Activated CD4-positive, CD25-positive, alpha-beta regulatory T cell (primary cell): ENCODE measurements at places on chromosomes 4 and X.

DNA sequence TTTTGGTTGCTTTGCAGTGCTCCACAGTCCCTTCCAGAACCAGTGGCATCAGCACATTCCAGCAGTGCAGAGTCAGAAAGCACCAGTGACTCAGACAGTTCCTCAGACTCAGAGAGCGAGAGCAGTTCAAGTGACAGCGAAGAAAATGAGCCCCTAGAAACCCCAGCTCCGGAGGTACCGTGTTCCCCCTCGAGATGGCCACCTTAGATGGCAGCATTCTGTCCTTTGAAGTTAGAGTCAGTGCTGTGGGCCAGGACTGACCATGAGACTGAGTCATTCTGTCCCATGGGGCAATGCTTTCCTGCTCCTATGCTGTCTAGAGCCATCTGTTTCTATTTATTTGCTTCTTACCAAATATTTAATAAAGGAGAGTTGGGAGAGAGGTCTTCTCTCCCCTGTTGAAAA lies 112.3 kb downstream of the KLHL8 start:
- DNase-seq: no peak

- DNase-seq: no peak
These were observed 105.8 kb downstream of the RNF150 start for GRCh38 chr4:141027421-141027820.

DNA sequence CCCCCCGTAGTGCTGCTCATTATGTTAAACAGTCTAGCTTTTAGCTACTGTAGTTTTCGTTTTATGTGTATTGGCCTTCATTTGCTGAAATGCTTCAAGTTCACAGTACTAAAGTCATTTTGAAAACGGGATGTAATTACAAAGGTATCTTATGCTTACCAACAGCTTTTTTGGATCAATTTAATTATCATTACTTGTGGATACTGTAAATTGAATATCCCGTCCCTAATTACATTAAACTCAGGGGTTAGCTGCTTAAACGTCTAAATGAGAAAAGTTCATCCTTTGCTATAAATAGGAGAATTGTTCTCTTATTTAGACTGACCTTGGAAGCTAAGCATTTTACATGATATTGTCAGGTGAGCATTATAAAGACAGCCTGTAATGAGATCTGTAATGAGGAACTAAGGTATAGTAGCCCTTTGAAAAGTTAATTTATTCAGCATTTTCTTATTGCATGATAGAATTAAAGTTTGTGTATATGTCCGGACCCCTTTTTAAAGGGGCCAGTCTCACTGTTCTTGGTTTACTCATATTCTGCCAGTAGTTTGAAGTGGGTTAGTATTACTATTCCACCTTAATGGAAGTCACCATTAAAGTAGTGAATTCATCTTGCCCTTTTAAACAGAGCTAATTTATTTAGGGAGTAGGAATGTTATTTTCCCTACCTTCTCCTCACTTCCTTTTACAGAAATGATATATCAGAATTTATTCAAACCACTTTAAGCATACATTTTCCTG lies 252.6 kb downstream of the TENM3 start:
- DNase-seq: no peak

- DNase-seq: no peak
These were observed 859.5 kb downstream of the STIM2 start for GRCh38 chr4:27720010-27720766.

GRCh38 chr4:72376901-72377300 lies 192.1 kb downstream of the ADAMTS3 start:
- no peak for DNase-seq

GRCh38 chr4:21628916-21629610 lies 319.5 kb downstream of the KCNIP4 start:
- no peak for DNase-seq

DNA sequence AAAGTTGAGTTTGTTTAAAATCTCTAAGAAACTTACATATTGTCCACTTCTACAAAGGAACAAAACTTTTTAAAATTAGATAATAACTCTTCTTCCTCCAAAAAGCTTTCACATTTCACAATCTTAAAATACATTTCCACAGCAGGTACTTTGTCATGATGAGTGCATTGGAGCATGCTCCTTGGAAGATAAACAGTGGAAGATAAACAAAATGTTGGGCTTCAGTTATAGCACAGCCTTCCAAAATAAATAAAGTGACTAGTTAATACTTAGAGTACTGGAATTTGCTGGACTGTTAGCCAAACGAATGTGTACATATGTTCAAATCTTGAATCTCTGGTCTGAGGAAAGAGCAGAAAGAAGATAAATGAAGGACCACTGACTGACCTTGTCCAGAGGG lies 54.9 kb upstream of the PDE5A start:
- no peak for DNase-seq

DNA sequence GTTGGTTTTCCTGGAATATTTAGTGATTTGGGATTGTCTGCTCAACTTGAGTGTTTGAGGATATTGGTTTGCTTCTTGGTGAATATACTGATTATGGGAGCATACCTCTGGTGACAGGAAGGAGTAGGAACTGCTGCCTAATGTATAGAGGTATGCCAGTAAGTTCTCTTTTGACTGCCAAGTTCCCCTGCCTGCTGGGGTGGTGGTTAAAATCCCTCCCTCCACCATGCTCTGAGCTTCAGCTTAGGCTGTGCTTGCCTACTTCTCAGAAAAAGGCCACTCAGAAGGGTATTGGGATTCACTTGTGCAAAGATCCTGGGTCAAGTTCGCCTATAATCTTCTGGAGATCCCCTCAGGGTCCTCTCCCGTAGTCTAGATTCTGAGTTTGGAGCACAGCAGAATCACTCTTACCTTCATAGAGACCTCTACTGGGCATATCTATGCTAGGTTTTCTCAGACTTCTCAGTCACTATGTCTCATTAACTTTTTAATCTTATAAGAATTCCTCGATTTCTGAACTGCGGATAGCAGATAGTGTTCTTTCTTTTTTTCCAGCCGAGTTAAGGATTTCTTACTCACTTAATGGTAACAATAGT lies 44.7 kb upstream of the DCK start:
- DNase-seq: no peak

- DNase-seq: no peak
These were observed 217.6 kb downstream of the SNCA start for GRCh38 chr4:89619206-89619962.

- DNase-seq: no peak
These were observed 91.2 kb downstream of the ARHGAP10 start for GRCh38 chr4:147823130-147823529.

DNA sequence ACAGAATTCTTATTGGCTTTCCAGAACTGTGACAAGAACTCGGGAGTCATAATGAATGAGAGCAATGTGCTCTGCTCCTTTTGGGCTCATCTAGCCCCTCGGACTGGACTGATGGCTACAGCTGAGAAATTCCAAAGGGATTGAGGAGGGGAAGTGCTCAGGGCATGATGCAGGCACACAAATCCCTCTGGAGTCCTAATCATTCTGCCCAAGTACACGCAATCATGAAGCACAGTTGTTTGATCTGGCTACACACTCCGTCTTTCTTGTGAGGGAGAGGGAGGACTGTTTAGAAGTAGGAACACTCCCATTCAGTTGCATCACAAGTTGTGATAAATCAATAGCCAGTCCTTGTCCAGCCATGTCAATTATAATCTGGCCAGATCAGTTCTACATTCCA lies 237.5 kb downstream of the COL25A1 start:
- no peak for DNase-seq

DNA sequence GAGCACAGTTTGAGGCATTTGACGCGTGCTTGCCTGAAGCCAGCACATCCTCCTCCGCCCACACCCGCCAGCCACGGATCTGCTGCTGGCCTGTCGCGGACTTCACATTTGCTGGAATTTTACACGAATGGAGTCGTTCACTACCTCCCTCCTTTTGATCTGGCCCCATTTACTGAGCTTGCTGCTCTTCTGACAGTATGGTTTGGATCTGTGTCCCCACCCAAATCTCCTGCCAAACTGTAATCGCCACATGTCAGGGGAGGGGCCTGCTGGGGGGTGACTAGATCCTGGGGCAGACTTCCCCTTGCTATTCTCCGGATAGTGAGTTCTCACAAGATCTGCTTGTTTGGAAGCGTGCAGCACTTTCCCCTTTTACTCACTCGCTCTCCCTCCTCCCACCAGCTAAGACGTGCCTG lies 19.9 kb upstream of the CPLX1 start:
- DNase-seq: no peak

- DNase-seq: no peak
These were observed 3.7 kb upstream of the OSTC start for GRCh38 chr4:108646706-108647105.

GRCh38 chr4:116515959-116516358 lies 569.4 kb downstream of the TRAM1L1 start:
- no peak for DNase-seq

- DNase-seq: no peak
These were observed 88.1 kb downstream of the ARHGAP6 start for GRCh38 chrX:11577603-11578002.

DNA sequence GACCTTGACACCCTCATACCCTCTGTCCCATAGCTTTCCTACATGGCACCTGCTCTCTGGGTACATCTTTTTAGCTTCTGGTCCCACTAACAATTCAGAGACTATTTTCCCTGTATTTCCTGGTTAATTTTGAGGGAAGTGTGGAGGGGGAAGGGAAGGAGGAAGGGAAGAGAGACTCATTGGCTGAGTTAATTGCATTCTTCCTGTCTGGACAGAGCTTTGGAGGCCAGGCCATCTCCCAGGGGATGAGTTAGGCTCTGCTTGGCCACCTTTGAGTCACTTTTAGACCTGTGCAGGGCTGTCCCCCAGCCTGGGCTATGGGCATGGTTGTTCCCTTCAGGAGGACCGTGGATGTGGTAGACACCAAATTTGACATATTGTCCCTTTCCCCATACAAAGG lies 167.9 kb upstream of the PGRMC2 start:
- no peak for DNase-seq

DNA sequence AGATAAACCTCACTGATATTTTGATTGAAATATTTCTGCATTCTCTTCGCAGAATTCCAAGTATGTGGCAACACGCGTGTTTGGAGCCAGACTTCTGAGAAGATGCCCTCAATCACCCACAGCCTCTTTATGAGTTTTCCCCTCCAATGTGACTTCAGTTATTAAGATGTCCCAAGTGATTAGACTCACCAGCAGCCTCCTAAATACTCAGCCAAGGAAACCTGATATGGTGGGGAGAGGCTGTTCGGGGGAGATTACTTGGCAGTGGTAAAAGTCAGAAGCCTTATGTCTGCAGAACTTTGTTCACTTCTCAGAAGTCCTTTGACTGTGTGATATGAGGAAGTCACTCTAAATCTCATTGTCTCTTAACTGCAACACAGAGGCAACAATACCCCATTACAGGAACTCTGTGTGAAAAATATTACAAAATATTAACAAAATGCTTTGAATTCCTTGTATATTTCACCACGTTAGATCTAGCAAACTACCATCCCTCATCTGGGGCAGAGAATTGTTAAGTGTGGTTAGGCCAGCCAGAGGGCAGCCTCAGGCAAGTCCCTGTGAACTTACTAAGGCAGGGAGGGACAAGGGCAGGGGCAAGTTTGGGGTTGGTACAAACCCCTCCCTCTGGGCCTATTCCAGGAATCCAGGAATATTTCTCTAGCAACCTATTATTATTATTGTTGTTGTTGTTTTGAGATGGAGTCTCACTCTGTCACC lies 151.4 kb upstream of the USP9X start:
- no peak for DNase-seq

DNA sequence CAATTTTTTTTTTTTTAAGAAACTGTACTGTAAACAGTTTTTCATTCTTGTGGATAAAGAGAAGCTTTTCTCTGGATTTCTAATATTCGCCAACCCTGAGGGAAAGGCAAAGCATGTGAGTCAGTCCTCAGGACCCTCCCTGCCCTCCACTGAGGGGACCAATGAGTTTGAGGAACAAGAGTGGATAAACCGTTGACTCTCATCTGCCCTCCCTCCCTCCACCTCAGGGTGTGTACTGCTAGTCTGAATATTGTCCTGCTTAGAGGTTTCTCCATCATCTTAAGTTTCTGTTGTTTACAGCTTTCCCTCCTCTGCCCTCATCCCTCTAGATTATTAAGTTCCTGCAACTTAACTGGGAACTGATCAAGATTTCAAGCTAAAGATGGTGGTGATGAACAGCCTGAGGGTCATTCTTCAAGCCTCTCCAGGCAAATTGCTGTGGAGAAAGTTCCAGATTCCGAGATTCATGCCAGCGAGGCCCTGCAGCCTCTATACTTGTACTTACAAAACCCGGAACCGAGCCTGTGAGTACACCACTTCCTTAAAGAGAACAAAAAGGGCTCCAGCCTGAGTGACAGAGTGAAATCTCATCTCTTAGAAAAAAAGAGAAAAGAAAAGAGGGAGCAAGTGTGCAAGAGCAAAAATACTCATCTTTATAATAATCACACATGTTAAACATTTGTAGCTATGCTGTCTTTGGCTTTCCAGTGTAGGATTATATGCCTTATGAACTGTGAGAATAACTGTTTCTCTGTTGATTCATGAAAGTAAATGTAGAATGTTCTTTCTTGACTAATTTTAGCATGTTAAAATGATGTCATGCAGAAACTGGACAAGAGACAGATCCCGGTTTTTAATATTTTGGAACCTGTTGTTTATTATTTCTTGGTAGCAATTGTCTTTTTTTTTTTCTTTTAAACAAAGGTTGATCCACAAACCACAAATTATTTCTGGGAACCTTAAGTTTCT lies 11.9 kb downstream of the CA5B start:
- DNase-seq: no peak

DNA sequence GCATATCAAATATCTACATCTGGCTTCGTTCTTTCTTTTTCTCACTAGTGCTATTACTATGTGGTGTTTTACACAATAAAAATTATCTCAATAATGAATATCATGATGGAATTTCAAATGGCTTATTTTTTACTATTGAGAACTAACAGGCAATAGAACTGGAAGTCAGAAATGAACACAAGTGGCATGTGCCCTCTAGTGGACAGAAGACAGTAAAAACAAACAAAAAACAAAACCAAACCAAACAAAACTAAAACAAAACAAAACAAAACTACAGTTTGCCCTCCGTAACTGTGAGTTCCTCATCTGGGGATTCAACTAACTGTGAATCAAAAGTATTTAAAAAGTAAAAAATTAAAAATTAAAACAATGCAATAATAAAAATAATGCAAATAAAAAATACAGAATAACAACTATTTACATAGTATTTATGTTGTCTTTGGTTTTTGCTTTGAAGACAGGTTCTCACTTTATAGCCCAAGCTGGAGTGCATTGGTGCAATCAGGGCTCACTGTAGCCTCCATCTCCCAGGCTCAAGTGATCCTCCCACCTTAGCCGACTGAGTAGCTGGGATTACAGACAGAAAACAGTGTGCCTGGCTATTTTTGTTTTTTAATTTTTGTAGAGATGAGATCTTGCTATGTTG lies 195.6 kb upstream of the TACR3 start:
- no peak for DNase-seq
